Stimulated activated CD8-positive, alpha-beta memory T cell treated with anti-CD3 and anti-CD28 coated beads, Interleukin-15, amount 100 ng/mL, for 24 hours (primary cell): ENCODE measurements at places on chromosomes 2 and 18.
A peak's percentile ranks its signal among the peaks of the same experiment; 100 is the strongest.

DNA sequence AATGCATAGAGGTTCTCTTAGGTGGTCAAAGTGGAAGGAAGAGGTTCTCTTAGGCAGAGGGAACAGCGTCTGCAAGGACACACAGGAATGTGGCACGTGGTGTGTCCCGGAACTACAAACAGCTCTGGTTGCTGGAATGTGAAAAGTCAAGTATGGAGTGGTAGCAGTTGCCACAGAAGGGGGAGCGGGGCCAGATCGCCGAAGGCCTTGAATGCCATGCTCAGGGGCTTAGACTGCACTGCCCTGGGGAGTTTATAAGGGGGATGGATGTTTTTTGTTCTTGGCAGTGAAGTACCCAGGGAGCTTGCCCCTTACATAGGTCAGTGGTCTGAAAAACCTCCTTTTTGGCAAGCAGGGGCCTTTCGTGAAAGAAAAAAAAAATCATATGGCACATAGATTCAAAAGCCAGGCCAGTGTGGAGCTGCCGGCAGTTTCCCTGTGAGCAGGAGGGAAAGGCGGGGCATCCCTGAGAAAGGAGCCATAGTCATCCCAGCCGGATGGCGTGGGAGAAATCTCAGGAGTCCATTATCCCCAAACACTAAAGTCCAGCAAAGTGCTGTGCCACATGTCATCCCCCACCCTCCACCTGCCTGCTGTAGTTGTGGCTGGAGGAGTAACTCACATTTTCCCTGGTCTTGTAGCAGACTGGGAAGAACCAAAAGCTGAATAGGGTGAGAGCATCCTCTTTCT lies 45.4 kb downstream of the GORASP2 start:
- no peak for DNase-seq

DNA sequence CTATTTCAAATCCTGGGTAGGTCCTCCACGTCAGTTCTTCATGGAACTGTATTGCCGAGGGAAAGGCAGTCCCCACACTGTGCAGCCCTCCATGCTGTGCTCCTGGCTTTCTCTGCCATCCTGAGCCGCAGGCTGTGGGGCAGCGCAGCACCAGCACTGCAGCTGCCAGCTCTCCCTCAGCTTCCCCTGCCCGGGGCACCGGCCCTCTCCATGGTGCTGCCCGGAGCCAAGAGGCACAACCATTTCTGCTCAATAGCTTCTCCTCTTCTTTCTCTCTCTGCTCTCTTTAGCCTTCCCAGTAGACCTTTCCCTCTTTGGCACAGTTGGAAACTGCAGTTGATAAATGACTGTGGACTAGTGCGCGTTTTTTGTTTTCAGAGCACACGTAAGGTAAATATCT lies 12.1 kb downstream of the ANKRD23 start:
- DNase-seq: no peak

DNA sequence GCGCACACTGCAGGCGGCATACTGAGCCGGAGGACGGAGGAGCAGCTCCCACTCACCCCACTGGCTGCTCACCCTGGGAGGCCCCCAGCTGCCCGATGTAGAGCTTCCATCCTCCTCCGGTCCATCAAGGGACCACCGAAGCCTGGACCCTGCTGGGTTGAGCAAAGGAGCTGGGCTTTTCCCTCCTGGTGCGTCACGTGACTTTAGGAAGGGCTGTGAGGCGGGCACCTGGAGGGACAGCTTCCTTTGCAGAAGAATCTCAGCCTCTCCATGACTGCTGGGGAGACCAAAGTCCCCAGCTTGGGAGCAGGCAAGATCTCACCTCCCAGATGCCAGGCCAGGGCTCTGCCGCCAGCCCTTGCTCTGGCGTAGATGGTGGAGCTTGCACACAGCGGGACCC lies 102.7 kb downstream of the TWIST2 start:
- DNase-seq: no peak

- no peak for DNase-seq
Observed at GRCh38 chr18:74563999-74564398, 29.7 kb downstream of the CNDP1 start.

DNA sequence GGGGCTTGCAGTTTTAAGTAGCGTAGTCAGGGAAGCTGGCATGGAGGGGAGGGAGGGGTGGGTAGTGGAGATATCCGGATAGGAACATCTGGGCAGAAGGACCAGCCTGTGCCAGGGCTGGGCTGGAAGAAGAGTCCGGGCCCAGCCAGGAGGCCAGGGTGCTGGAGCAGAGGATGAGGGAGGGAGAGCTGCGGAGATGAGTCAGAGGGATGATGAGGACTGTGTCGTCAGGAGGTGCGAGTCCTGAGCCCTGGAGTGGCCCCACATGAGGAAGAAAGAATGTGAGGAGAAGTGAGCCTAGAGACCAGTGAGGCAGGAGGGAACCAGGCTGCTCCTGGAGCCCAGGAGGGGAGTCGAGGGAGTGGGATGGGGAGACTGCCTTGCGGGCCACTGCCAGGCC lies 82.4 kb downstream of the CTIF start:
- no peak for DNase-seq

GRCh38 chr2:43000242-43001054 lies 208.1 kb upstream of the HAAO start:
- no peak for DNase-seq

GRCh38 chr2:171154348-171154747 lies 6.3 kb downstream of the TLK1 start:
- DNase-seq: no peak

- no peak for DNase-seq
Observed at GRCh38 chr2:42567806-42568400, 529 bp upstream of the MTA3 start.

GRCh38 chr2:189236066-189236465 lies 56.5 kb upstream of the COL5A2 start:
- DNase-seq: no peak

DNA sequence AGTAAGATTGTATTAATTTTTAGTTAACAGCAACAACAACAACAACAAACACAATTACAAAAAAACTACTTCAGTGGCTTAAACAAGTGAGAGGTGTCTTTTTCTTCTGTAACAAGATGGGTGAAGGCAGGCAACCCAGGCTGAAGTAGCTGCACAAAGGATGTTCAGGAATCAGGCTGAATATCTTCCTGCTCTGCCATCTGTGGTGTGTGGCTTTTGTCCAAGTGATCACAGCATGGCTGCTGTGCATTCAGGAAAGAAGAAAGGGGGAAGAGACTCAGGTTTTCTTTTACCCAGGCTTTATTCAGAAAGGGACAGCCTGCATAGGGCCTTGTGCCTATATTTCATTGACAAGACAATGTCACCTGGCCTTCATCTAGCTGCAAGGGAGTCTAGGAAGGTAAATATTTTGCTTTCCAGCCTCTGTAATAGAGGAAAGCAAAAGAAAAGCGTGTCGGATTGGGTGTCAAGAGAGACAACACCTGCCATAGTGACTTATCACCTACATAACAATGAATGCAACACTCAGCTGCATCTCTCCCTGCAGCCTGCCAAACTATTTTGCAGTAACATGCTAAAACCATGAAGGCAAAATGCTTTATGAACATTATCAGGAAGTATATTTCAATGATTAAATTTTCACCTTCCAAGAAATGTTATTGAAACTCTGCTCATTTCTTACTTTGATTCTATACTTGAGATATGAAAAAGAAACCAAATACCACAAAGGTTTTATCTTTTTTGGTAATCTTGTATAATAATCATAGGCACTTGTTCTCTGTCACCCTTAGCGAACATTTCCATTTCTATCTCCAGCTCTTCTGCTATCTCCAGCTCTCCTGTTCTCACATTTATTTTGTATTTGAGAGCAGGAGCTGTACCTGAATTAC lies 14.6 kb downstream of the G6PC2 start:
- DNase-seq: no peak

DNA sequence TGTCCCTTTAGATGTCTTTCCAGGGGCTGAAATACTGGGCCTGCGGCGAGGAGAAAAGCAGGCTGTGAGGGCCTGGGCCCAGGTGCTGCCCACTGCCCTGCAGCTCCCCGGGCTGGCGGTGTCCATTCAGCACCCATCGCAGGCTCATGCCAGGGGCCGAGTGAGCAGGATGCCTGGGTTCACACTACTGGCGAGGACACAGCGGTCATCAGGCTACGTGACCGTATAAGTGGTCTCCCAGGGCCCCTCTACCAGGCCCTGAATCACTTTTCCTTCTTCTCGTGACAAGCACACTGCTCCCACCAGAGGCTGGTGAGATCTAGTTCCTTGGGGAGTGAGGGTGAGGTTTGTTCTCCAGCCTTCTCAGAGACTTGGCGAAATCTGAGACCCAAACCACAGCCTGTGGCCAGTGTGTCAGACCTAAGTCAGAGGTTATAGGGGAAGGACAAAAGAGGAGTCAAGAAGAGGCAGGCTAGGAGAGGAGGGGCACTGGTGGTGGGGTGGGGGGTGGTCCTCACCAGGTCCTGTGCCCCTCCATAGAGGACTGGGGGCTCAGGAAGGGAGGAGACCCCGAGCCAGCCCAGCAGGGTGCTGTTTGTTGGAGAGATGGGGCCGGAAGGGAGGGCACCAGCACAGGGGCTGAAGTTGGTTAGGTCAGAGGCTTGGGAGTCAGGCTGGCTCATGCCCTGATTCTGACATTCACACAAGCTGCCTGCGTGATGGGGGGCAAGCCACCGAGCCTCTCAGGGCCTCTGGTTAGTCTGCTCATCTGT lies 6.6 kb upstream of the SEMA4C start:
- no peak for DNase-seq

- no peak for DNase-seq
Observed at GRCh38 chr2:158822193-158822592, 27.1 kb downstream of the DAPL1 start.

DNA sequence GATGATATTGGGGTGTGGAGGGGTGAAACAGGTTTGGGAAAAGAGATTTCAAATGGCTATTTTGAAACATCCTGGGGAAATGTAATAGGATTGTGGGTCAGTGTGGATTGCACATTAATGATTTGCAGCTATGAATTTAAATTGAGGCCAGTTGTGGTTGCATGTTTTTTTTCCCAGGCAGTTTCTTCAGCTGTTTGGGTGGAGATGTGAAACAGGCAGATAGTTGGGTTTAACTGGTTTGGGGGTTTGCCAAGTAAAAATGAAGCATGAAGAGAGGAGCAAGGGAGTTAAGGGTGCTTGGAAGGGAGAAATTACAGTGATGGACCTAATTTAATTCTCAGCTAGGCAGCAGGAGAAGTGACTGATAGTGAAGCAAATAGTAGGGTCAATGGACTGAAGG lies 16.8 kb downstream of the GPD2 start:
- no peak for DNase-seq

DNA sequence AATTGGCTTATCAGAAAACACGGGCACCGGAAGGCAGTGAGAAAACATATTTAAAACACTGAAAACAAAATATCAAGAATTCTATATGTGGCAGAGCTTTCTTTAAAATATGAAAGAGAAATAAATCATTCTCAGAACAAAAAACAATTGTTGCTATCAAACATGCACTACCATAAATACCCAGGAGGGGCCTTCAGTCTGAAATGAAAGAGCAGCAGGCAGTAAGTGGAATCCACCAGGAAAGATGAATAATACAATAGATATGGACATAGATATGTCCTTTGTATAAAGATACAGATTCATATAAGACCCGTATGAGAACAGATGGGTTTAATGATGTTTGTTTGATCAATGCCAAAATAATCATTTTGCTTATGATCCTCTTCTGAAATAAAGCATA lies 142.0 kb downstream of the TMEM18 start:
- DNase-seq: no peak

DNA sequence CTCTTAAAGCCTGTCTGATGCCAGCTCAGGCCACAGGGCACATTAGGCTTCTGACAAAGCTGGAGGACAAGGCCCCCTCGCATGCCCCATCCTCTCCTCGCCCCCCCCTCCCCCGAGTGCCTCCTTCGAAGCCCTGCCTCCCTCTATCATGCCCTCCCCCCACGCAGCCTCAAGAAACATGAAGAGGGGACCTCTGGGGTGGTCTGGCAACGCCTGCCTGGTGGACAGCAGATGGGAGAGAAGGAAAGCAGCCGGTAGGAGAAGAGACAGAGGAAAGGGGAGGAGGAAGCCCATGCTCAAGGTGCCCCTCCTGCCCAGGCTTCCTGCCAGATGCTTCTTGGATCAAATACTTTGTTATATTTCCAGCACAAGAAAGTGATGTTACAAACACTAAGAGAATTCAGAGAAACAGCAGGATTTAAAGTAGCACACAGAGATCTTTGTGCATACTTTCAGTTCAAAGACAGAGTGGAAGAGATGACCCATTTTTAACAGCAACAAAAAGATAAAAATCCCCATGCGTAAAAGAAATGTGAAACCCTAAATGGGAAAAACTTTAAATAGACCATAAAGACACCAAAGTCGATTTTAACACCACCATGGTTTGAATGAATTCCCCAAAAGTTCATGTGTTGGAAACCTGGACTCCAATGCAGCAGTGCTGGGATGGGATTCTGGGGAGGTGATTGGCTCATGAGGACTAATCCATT lies 19.0 kb downstream of the BOK start:
- DNase-seq: no peak

DNA sequence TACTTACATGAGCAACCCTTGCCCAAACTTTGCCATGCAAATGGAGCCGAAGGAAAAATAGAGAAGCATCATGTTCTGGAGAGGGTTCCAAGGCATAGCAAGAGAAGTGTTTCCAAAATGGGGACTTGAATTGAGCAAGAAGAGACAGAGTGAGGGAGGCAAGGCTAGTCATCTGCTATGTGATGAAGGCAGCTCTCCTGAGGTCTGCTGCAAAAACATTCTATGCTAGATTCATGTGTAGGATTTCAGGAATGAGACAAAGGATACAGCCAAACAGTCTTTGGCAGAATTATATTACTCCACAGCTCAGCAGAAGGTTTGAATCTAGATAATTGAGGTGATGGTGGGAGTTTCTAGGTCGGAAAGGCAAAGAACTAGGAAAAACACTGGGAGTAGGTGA lies 24.1 kb upstream of the MRPL19 start:
- DNase-seq: no peak

GRCh38 chr18:79459946-79460480 lies 64.3 kb downstream of the NFATC1 start:
- DNase-seq: no peak

- no peak for DNase-seq
Observed at GRCh38 chr2:158463496-158464095, 6.8 kb downstream of the PKP4 start.

GRCh38 chr2:128311216-128311754 lies 7.4 kb downstream of the HS6ST1 start:
- no peak for DNase-seq

- peak; percentile 51 for DNase-seq
Observed at GRCh38 chr2:60581433-60582282, 28.2 kb upstream of the BCL11A start.

DNA sequence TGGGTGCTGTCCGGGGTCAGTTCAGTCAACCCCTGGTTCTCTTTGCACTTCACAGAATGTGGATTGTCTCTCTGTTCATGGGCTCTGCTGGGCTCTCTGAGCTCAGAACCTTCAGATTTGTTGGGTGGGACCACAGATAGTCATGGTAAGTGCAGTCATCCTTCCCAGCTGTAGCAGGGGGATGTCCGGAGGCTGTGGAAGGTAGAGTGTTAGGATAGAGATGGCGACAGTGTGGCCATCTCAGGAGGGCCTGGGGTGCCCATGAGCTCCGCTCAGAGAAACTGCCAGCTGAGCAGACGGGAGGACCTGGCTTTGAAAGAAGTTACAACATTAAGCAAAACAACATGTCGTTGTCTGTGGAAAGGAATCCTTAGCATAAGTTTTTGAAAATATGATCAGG lies 149.8 kb downstream of the FAM210A start:
- no peak for DNase-seq

GRCh38 chr18:63684718-63685117 lies 18.0 kb upstream of the SERPINB11 start:
- DNase-seq: no peak

GRCh38 chr2:221570321-221570935 lies 1.7 kb downstream of the EPHA4 start:
- DNase-seq: no peak
